ENCODE measurements at places on chromosomes 6 and 20.

GRCh38 chr6:161917645-161918044, 643.8 kb upstream of the AGPAT4 start:
- DNase-seq, result no peak

DNA sequence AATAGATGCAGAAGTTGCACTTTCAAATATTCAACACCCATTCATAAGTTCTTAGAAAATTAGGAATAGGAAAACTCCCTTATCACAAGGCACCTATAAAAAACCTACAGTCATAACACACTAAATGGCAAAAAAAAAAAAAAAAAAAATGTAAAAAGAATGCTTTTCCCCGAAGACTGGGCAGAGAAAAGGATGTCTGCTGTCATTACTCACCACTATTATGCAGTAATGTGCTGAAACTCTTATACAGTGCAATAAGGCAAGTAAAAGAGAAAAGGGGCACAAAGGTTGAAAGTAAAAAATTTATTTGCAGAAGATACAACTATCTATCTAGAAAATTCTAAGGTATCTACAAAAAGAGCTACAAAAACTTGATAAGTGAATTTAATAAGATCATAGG, 607.8 kb upstream of the ARID1B start:
- no peak for DNase-seq

DNA sequence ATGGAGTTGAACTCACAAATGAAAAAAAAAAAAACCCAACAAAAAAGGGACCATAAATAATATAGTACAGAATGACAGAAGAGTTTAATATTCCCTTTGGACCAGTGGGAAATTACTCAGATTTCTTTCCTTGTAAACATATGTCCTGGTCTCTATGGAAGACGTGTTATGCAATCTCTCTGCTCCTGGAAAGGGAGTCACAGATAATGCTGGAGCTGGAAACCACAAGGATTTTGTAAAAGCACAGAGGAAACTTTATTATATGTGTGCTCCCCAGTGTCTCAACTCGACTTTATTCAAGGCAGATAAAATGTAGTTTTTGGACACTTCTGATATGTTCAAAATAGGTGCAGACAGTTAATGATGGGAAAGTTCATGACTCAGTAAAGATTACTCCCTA, 88.1 kb upstream of the ZFP64 start:
- no peak for DNase-seq

DNA sequence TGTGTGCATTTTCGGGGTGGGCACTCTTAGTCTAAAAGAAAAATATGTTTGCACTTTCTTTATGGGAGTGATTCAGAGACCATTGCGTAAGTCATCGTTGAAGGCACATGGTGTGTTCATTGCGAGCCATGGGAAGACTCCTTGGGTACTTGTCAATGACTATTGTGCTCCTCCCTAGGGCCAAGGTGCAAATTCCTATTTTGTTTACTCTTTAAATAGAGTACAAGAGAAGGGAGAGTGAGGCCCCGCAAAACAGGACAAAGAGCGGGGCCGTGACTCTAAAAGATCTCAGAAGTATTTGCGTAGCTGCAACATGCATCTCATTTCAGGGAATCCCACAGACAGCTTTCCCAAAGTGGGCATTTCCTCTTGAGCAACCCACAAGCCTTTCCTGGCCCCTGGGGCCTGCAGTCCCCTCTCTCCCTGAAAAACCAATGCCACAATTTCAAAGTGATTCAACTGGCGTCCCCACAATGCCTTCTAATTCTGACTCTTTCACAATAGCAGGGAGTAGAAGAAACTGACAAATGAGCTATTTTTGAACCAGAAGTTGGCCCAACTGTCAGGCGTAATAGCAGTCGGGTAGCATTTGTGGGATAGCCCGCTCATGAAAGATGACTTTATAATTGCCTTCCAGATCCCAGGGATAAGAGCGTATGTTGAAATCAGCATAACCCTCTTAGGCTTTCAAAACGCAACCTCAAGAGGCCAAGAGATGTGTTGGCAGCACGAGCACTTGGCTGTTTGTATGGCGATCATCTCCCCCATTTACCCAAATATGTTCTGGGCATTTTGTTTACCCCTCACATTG, 277.9 kb upstream of the BMP2 start:
- DNase-seq, result no peak

GRCh38 chr6:50369996-50370395, 320.3 kb upstream of the DEFB112 start:
- DNase-seq, result no peak

DNA sequence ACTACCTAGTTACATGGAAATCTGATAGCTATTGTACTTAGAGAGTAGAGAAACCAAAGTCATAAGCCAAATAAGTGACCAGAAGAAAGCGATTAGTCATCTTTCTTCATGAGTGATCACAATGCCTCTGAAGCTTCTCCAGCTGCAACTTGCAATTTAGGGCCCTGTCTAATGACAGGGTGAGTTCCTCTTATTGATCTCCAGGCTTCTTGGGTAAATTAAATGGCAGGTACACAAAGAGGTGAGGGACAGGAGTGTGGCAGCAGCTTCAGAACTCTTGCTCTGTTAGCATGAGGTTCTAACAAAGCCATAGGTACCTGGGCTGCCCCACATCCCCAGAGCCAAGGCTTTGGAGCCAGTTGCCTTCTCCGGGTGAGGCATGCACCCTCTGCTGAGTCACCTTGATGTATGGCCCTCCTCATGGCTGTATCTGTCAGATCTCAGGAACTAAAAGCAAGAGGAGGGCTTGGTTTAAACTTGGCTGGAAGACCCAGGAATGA, 60.8 kb downstream of the PRDM1 start:
- DNase-seq, result no peak

DNA sequence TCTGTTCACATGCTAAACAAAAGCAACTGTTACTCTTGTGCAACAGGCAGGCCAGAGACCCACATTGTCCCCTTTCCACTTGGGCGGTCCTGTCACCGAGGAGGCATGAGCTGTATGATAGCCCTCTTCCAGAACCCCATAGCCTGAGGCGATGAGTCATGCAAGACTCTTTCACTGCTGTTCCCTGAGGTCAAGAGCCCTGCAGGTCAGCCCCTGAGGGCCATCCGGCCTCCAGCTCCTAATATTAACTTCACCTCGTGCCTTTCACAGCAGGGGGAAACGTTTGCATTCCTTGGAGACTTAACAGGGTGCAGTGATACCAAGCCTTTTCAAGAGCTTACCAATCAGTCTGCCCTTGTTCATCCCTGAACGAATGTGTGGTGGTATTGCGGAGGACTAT, 253.3 kb upstream of the ECI2 start:
- DNase-seq, result no peak

DNA sequence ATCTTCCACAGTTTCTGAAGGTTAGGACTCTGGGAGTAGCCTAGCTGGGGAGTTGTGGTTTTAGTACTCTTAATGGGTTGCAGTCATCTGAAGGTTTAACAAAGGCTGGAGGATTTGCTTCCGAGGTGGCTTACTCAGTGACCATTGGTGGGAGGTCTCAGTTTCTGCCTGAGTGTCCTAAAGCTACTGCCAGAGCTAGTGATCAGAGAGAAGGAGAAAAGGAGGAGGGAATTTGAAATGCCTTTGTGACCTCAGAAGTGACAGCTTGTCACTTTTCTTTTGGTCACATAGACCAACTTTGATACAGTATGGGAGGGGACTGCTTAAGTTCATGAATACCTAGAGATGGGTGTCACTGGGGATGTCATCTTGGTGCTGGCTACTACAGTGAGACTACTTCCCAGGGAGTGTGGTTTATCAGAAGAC, 41.3 kb downstream of the NCOA3 start:
- no peak for DNase-seq

GRCh38 chr6:82208913-82209312, 38.6 kb downstream of the IBTK start:
- no peak for DNase-seq

DNA sequence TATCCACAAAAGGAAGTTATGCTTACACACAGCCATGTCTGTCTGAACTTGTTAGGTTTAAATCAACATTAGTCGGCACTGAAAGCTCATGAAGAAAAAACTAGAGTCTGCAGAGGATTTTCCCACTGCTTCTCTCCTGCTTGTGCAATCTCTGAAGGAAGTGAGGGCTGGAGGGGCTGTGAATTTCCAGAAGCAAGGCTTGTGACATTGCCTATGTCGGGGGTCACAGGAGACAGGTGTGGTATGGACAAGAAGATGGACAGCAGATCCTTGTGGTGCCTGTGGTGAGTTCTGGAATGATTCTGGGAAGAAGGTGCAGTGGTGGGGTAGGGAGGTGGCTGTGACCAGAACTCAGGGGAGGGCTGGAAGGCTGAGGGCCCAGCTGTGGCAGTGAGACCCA, 84.3 kb upstream of the TRAF3IP2 start:
- no peak for DNase-seq

DNA sequence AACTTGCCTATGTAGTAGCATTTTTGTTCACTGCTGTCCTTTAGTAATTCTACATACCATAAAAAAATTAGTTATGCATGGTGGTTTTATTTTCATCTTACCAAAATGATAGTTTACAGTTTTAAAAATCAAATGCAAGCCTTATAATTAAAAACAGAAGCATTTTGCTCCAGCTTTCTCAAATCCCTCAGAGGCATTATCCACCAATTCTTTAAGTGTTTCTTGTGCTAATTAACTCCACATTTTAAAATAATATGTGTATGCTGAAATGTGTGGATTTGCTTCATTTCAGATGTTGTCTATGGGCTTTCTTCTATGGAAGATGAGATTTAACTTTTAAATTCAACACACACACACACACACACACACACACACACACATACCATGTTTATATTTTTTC, 49.3 kb downstream of the PCSK2 start:
- no peak for DNase-seq

DNA sequence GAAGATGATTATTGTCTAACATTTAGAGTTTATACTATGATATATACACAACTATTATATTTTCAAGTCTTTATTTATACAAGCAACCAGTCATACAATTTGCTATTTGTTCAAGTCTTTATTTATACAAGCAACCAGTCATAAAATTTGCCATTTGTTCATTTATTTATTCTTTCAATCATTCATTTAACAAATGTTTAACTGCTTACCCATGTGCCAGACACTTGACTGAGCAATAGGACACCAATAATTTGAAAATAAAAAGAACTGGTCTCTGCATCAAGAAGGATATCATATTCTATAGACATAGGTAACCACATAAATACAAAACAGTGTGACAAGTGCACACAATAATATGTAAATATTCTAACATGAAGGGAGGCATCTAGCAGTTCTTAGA, 20.3 kb downstream of the GRIK2 start:
- no peak for DNase-seq

- DNase-seq, result no peak
Observed at GRCh38 chr6:845566-845965, 152.6 kb upstream of the EXOC2 start.

DNA sequence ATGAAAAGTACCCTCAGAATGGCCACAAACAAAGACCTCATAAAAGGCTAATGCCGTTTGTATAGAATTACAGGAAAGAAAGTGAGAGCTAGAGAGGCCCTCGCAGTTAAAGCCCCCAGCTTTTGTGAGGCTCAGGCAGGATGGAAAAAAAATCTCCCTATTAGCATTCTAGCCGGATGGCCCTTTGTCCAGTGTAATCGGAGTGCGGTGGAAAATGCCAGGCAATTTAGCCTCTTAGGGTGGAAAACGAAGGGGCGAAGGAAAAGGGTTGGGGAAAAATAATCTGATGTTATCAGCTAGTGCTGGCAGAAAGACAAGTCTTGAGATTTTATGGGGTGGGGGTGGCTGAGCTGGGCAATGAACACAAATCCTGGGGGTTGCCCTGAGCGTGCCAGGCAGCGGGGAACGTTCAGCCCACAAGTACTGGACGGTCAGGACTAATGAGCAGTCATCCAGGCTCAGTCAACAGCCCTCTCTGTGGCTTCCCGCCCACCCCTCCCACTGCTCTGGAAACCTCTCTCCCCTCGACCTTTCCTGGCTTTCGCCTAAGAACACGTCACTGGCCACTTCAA, 92.4 kb downstream of the PSMG4 start:
- DNase-seq, result no peak

GRCh38 chr20:3209257-3209945, at the start of gene ITPA:
ITPA (plus strand) TSS chr20:3209498; CDS start chr20:3209552, 54 bp downstream.
- DNase-seq, result peak; percentile 8

Data from NCI-H1048 (cell line).